ENCODE measurements at places on chromosomes 11 and 22.

DNA sequence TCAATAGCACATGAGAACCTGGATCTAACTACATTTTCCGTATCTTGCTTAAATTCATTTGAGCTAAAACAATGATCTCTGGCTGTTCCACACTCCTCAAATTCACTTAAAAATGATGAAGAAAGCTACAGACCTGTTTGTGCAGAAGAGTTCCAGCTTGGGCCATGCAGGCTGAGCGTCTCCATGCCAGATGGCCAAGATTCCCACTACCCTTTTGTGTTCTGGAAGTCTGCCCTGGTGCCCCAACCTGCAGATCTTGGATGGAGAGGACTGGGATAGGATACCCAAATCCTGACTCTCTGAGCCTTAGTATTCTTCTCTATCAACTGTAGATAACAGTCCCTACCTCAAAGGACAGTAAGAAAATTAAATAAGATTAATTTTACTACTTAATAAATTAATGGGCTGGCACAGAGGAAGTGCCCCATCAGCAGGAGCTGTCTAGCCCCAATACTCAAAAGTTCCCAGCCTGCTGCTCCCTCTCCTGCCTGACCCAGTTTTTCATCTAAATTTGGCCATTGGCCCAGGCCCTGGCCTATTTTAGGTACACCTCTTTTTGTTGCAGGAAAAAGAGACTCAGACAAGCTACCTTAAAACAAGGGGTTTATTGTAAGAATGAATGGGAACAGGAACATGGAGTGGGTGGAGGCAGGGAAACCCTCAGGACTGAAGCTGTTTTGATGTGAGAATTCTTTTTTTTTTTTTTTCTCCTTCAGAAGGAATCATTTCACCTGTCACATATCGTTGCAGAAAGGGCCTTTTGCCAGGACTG, 81.4 kb upstream of the GRK3 start:
- no peak for DNase-seq

GRCh38 chr11:42975180-42975529, 336.6 kb upstream of the API5 start:
- no peak for DNase-seq

DNA sequence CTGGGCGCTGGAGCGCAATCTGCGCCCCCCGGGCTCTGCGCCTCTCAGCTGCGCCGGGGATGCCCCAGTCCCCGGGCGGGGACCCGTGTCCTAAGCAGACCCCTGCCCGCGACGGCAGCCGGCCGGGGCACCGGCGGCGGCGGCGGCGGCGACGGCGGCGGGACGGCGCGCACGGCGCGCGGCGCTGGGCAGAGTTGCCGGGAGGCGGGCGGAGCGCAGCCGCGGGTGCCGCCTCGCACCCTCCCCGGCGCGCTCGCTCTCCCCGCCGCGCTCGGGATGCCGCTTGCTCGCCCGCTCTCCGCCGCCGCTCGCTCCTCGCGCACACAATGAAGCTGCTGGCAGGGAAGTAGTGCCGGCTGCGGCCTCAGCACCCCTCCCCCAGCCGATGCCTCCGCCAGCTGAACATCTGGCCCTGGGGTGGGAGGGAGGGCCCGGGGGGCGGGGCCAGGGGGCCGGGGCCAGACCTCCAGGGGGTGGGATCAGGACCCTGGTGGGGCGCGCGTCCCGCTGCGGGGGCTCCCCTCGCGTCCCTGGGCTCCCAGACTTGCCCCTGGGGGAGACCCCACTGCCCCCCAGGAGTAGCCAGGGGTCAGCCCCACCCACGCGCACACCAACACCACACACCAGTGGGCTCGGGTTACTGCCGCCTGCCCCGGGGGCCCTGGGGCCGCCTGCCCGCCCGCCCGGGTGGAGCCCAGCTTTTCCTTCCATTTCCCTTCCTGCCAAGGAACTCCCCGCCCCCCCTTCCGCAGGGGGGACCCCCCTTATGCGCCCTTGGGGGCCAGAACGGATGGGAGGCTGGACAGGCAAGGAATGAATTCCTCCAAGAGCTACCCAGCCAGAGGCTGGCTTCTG, at the start of gene RCOR2:
Gene RCOR2, minus strand, starts transcription at position 328 of the 855 bp plus-strand sequence. CDS start 708 bp downstream, outside the sequence.
- peak; percentile 47 for DNase-seq

DNA sequence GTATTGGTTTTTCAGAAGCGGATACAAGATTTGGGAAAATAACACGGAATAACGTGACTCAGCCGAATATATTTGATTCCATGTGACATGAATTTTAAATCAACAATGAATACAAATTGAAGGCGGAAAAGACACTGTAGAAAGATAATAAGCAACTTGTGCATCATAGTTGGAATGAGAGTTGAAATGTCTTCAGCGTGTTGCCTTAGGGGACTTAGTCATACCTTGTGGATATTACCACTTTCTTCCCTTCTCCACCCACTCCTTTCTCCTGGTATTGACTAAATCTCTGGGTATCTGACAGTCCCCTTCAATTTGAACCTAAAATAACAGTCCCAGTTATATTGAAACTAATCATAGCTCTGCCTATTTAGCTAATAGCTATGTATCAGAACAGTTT, 2373.1 kb upstream of the RAG2 start:
- no peak for DNase-seq

DNA sequence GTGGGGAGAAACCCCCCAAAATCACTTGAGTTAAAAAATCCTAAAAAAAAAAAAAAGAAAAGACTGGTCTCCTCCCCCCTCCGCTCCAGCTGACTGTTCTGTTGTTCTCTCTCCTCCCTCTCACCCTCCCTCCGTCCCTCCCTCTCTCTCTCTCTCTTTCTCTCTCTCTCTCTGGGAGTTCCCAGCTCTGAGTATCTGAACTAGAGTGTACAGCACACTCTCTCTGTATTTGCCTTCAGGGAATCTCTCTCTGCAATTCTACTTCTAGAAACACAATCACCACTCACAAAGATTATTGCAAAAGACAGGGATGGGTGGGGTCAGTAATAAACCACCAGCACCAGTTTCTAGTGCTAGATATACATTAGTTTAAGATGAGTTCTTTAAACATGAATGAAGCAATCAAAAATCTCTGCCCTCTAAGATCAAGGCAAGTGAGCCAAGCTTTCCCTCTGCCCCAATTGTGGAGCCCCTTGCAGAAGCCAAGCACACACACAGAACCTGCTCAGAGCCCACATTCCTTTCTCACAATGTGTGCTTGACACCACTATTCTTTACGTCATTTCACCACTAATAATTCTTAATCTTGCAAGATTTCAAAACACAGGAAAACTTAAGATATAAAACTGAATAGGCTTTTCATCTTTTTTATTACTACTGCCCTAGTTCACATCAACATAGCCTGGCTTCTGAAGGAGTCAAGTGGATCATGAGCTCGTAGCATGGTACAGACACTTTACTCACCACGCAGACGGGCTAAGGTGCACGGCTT, 133.5 kb downstream of the RBFOX2 start:
- DNase-seq: no peak

DNA sequence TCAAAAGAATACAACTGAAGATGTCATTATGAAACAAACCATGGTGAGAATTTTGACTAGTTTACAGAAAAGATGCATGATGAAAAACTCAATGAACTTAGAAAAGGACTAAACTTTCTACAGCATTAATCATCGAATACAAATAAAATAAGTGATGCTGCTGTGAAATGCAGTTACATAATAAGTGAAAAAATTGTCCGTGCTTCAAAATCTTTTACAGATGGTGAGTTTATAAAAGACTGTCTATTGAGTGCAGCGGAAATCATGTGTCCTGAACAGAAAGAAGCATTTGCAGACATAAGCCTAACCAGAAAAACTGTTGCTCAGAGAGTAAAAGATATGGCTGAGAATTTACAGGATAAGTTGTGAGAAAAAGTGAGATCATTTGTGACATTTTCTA, 33.8 kb downstream of the NEAT1 start:
- no peak for DNase-seq

GRCh38 chr11:62908468-62909072, 12.6 kb downstream of the CHRM1 start:
- DNase-seq: no peak

GRCh38 chr22:30245181-30245984, 1.2 kb downstream of the LIF start:
- DNase-seq: no peak
